Stimulated activated CD4-positive, alpha-beta T cell treated with anti-CD3 and anti-CD28 coated beads, Interleukin-4, amount 100 ng/mL, for 48 hours (primary cell): ENCODE measurements at places on chromosomes 6 and 20.

DNA sequence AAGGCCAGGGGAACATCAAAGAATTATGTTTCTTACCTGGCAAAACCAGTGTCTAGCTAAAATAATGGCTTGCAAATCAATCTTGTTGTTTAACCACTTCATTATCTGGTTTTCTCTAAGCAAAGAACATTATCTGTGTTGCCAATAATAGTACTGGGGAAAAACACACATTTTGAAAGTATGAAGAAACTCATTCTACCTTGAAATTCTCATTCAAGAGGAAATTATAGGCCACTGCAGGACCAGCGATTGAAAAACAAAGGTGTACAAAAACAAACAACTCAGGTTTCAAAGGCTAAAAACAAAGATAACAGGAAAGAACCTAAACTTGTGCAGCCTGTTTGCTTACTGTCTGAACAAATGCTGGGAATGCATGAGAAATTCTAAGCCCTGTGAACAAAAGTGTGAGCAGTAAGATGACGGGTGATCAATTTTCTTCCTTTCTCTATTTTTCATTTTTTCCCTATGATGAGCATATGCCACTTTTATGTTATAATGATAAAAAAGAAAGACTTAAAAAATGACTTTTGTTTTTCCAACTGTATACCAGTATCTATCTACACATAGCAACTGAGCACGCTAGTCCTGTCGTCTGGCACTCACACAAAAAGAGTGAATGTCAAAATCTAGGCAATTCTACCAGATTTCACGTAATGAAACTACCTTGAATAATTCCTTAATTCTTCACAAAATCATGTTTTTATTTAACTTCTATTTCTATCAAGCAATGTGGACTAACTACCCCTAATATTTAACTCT is 117.9 kb downstream of the SGK1 start:
- no peak for DNase-seq

DNA sequence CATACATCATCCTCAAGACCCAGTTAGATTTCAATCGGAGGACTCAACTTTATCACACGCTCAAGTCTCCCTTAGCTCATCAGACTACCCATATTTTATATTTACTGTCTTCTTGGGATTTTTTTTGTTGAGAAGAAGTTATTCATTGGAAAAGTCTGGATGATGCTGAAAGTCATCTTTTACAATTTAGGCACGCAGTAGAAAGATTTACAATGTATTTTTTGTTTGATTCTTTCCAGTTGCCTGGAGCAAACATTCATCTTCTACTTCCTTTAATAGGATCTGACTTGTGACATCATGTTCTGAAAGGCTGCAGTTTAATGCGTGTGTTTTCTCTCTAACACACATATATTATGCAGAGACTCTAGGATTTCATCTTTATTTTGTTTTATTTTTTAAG is 235.7 kb downstream of the DOK5 start:
- no peak for DNase-seq

GRCh38 chr6:4506792-4507191 is 269.4 kb upstream of the CDYL start:
- no peak for DNase-seq

GRCh38 chr6:157427969-157428368 is 47.0 kb downstream of the ZDHHC14 start:
- DNase-seq = peak; percentile 15

GRCh38 chr6:124961777-124962638 is at the start of gene RNF217:
TSS of gene RNF217 (plus strand) at chr6:124962437. CDS start at chr6:124962545, 108 bp downstream.
- DNase-seq = no peak

GRCh38 chr6:79170431-79170830 is 64.1 kb downstream of the HMGN3 start:
- DNase-seq = no peak

- DNase-seq = no peak
Measured at GRCh38 chr6:133992992-133993680, 40.1 kb downstream of the TBPL1 start.

DNA sequence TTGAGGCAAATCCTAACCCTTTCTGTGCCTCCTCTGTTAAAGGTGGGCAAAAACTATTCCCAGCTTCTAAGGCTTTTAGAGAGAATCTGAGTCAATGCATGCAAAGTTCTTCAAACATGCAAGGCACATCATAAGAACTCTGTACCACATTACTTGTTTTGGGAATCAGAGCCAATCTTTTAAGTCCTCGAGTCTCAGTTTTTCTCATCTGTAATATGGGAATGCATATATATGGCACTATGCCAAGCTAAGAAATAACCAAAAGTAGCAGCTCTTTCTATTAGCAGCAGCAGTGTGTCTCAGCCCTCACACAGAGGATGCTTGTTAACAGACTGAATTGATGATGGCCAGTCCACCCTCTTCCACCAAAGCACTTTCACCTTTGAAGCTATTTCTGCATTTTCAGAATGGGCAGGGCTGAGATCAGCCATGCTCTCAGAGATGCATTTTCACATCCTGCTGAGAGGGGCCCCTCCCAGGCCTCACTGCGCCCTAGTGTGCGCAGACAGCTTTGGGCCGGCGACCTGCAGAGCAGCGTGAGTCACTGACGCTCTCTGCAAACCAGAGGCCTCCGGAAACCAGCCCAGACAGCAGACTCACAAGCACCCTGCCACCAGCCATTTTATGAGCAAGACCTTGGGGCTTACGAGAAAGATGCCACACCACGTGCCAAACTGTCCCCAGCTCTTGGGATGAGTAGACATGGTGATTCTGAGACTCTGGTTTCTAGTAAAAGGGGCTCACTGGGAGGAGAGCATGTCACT is 138.0 kb downstream of the NFATC2 start:
- DNase-seq = peak; percentile 84

DNA sequence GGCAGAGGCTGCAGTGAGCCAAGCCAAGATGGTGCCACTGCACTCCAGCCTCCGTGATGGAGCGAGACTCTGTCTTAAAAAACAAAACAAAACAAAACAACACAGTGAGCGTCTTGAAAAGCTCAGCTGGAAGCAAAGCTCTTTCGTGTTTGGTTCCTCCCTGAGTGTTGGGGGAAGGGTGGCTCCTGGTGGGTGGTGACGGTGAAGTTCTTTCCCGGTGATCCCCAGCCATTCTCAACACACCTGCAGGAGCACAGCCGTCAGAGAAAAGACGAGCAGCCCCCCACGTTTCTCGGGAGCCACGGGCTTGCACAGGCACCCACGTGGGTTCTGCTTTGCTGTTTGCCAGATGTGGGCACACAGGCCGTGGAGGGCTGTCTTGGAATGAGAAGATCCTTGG is 3.2 kb downstream of the BHLHE23 start:
- DNase-seq = no peak

DNA sequence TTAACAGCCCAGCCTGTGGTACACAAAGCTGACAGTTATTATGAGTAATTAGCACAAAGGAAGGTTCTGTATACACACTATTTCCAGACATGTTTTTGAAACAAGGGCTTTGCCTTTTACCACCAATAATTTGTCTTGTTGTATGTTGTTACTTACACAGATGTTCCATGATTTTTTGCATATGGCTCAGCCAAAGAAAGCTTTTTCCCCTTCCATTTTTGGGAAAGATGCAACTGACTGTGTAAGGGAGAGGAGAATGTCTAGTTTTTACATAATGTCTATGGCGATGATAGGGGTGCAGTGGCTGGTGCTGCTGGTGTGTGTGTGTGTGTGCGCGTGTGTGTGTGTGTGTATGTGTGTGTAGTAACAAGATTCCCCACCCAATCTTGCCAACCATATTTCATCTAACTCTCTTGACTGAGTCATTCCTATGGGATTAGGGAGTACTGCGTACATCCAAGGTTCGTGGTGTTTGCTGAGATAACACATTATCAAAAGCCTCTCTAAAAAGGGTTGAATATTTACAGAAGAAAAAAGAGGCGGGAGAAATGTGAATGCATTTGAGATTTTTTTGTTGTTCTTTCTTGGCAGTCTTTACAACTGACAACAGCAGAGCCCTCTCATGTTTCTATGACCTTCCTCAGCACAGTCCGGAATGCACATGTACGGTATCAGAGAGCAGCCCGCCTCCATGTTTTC is 192.2 kb downstream of the GMPR start:
- DNase-seq = no peak

GRCh38 chr6:161369339-161369738 is 95.5 kb upstream of the AGPAT4 start:
- DNase-seq = no peak

DNA sequence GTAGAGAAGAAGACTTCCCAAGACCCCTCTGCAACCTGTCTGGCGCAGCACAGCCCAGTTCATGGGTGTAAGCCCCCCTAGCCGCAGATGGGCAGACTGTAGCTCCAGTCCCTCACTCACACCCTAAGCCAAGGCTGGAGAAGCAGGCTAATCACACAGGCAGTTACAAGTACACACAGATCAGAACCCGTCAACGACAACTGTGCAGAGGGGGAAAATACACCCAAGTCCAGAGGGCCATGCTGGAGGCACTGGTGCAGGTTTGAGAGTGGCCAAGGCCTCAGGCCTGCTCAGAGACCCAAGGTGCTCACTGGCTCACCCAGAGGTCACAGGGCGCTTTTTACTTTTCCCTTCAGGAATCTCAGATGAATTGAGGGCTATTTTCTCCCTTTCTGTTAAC is 106.1 kb downstream of the NOL4L start:
- DNase-seq = no peak

DNA sequence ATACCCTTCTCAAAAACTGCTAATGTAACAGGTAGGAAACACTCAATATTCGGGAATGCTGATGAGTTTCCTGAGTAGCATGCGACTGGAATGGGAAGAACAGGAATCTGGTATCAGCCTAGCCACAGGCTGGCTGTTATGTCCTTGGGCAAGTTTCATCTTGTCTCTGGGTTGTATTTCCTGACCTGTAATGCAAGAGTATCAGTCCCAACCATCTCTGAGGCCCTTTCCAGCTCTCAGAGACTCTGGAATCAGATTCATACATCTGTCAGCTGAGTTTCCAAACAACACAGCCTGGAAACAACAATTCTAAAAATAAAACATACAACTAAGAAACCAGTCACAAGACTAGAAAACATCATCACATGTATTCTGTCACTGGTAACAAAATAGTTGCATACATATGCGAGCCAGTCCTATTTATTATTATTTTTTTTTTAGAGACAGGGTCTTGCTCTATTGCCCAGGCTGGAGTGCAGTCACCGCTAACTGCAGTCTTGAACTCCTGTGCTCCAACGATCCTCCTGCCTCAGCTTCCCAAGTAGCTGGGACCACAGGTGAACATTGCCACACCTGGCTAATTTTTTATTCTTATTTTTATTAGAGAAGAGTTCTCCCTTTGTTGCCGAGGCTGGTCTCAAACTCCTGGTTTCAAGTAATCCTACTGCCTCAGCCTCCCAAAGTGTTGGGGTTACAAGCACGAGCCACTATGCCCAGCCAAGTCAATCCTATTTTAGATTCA is 16.7 kb upstream of the TFAP2A start:
- no peak for DNase-seq

DNA sequence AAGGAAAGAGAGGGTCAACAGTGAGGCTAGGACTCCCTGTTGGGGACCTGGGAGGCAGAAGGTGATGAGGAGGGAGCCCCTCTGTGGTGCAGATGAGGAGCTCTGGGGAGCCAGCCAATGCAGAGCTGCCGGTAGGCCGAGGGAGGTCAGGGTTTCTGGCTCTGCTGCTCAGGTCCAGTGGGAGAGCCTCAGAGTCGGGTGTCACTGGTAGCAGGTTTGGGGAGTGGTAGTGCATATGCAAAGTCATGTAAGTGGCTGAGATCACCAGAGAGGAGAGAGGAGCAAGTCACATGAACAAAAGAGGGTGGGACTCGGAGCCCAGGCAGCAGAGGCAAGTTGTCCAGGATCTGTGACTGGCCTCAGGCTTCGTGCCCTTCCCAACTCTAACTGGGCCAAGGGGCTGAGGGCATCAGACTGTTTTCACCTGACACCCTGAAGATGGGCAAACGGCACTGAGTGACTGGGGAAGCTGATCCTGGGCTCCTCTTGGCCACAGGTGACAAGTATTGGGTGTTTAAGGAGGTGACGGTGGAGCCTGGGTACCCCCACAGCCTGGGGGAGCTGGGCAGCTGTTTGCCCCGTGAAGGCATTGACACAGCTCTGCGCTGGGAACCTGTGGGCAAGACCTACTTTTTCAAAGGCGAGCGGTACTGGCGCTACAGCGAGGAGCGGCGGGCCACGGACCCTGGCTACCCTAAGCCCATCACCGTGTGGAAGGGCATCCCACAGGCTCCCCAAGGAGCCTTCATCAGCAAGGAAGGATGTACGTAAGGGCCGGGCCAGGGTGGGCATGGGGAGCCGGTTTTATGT is 6.6 kb downstream of the MMP24OS start:
- DNase-seq = no peak

DNA sequence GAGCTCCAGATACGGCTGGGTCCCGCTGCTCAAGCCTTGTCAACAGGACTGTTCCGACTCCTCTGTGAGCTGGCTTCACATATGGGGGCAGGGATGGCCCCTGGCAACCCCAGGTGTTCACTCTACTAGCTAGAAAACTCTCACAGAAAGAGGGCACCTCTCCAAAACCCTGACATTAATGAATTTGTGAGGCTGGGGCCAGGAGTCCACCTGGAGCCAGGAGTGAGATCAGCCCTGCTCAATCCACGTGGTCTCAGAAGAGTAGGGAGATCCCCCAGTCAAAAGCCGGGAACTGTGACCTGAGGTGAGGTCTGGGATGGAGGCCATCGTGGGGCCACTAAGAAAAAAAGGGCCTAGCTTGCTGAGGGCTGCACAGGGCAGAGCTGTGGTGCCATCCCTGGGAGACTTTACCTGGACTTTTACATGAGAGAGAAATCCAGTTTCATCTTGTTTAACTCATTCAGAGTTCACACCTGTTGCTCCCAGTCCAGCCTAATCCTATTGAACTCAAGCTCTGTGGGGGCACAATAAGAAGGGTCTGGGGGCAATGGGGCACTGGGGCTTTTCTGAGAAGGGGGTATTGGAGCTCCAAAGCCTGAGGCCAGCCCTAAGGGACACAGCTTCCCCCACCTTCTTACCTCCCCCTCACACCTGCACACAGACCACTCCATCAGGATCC is 144.3 kb upstream of the MLN start:
- DNase-seq = no peak

- no peak for DNase-seq
Measured at GRCh38 chr6:56692523-56693245, 50.0 kb upstream of the DST start.

GRCh38 chr6:118786596-118787453 is 107.1 kb upstream of the ASF1A start:
- DNase-seq = no peak

DNA sequence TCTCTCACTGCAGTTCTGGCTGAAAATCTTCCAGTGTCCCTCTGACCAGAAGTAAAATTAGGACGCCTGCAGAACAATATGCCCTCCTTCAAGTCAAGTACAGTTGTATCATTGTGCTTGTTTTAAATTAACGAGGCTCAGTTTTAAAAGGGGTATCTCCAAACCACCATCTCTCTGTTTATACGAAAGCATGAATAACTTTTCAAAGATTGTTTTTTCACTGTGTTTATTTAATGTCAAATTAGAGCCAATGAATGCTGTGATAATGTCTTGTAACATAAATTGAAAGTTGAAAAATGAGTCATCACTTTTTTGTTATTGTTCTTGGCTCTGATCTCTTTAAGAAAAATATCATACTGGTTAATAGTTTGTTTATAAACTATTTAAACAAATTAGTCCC is 230.7 kb upstream of the THEMIS start:
- no peak for DNase-seq

- no peak for DNase-seq
Measured at GRCh38 chr6:20584100-20584731, 50.0 kb downstream of the CDKAL1 start.
